ENCODE measurements at places on chromosomes 1 and 21.

GRCh38 chr1:51063121-51063520, 38.9 kb upstream of the C1orf185 start:
- no peak for DNase-seq

DNA sequence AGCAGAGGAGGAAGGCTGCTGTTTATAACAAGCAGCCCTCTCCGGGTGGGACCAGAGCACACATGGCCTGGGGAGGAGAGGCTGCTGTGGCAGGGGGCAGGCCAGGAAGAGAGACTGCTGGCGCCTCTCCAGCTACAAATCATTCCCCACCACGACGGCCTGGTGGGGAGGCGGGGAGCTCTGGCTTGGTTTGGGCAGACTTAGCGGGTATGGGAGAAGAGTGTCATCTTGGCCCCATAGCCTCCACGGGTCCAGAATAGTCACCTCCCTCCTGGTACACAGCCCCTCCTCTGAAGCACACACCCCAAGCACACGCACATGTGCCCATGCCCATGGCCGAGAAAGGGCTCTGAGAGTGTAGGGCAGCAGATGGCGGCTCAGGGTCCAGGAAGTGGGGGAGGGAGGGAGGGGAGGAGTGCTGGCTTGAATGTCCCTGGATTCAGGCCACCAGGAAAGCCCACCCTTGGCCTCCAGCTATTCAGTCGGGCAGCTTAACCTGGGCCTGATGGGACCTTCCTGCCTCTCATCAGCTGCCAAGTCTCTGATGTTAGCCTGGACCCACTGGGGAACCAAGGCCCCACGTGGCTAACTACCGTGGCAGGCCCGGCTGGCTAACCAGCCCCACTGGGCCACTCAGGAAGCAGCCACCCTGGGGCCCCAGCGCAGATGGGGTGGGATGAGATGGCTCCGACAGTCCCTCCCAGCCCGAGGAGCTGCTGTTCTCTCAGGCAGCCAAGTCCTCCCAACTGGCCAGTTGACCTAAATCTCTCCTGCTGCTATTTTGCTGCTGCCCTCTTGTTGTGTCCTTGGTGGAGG, 10.9 kb downstream of the LRP8 start:
- DNase-seq, result no peak

- DNase-seq, result peak; percentile 12
Observed at GRCh38 chr21:45228171-45228641, 59.5 kb downstream of the POFUT2 start.

GRCh38 chr1:100883963-100884362, 10.7 kb downstream of the EXTL2 start:
- peak; percentile 28 for DNase-seq

DNA sequence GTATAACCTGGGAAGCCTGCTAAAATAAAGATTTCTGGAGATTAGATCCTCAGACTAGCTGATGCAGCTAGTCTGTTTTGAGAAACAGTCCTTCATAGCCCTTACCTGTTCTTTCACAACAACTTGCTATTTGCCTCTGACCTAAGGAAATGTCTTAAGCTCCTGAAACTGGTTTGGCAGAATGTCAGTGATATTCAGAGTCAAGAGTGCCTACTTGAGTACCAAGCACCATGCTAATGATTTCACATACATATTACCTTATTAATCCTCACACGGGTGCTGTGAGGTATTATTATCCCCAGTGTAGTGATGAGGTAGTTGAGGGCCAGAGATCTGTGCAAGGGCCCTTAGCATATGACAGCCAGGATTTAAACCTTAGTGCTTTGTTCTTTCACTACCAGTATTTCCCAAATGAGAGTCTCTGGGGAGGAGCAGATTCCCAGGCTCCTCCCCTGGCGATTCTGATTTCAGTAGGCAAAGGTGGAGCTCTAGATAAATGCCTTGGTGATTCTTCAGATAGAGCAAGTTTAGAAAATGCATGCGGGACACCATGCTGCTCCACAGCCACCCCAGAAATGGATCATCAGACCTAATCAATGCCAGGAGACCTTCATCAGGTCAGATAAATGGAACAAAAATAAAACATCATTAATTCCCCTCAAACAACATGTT, 47.4 kb upstream of the WNT2B start:
- no peak for DNase-seq

- peak; percentile 61 for DNase-seq
Observed at GRCh38 chr1:39919545-39919944, 17.8 kb upstream of the MYCL start.

GRCh38 chr1:18230321-18230720, 122.7 kb downstream of the IGSF21 start:
- no peak for DNase-seq

DNA sequence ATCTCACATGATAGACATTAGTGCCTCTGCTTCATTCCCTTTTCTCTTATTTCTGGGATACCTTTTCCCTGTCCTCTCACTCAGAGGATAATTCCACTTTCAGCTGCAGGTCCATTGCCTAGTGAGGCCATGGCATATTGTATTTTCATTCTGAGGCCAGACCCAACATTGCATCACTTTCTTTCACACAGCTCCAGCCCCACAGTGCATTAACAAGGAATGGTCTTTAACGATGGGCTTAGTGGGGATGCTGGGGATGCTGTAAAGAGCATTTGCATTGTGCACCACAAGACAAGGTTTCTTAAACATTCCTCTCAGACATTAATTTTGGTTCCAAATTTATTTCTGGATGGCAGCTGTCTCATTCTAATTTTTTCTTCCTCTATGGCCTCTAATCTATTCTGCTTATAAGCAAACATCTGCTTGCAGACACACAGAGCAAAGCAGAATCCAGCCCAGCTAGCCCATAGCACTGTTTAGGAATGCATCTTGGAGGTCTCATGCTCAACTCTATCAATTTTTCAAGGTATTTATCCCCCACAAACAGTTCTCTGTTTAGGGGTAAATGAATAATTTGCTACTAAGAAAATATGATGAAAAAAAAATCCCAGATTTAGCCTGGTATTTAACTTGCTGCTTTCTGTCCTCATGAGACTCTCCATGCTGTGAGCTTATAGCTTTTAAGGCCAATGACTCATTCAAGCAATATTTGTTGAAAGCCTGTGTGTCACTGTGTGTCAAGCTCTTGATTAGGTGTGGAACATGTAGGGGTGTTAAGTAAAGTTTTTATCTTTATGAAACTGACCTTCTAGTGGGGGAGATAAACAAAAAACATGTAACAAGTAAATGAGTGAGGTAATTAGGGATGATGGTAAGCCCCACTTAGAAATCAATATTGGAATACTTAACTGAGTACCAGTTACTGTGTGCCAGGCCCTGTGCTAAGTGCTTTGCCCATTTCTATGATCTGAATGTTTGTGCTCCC, 44.5 kb upstream of the CCDC190 start:
- peak; percentile 7 for DNase-seq

GRCh38 chr1:4404854-4405590, 249.4 kb upstream of the AJAP1 start:
- no peak for DNase-seq

DNA sequence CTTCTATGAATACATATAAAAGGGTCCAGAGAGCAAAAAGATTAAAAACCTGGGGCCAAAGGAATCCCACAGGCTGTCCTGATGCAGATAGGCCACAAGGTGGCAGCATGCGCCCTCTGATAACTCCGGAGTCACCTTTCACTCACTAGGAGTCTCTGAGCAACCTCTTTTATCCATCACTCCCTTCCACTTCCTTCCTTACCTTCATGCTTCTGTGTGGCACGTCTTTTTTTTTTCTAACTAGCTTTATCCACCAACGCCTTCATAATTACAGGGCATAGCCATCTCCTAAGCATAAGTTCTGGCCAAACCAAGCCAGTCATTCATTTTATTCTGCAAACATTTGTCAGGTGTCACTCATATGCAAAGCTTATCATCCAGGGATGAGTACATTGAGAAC, 3.9 kb upstream of the PGLYRP4 start:
- DNase-seq, result peak; percentile 52

DNA sequence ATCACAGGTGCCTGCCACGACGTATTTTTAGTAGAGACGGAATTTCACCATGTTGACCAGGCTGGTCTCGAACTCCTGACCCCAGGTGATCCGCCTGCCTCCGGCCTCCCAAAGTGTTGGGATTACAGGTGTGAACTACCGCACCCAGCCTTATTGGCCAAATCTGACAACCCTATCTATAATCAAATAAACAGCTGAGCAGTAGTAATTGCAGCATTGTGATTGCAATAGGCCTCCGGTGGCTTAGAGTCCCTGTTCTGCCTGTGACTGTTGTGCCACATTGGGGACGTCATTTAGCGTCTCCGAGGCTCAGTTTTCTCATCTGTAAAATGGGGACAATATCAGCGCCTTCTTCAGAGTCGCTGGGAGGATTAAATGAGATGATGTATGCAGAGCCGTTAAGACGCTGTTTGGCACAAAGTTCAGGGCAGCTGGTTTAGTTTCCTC, 569 bp upstream of the CAPN2 start:
- no peak for DNase-seq

DNA sequence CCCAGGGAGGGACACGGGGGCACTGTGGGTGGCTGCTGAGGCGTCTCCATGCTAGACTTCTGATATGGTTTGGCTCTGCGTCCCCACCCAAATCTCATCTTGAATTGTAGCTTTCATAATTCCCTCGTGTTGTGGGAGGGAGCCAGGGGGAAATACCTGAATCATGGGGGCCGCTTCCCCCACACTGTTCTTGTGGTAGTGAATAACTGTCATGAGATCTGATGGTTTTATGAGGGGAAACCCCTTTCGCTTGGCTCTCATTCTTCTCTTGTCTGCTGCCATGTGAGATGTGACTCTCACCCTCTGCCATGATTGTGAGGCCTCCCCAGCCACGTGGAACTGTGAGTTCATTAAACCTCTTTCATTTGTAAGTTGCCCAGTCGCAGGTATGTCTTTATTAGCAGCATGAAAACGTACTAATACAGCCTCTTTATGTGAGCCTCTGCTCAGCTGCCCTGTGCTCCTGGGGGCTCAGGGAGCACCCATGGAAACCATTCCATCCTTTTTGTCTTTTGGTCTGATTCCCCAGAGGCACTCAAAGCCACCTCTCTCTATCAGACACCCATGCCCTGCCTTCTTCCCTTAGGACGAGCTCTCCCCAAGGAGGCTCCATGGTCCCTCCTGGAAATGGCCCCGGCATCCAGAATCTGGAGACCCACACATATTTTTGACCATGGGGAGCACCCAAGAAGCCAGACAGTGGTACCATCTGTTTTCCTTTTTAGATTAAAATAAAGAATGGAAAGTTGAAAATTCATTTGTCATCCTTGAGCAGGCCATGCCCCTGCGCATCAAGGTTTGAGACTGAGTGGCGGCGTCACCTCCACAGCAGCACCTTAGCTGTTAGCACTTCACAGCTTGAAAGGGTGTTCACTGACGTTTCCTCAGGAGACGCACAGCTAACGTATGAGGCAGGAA, 65.9 kb upstream of the FAM20B start:
- DNase-seq, result no peak

- DNase-seq, result no peak
Observed at GRCh38 chr1:202164271-202165037, 4.1 kb upstream of the PTPN7 start.

DNA sequence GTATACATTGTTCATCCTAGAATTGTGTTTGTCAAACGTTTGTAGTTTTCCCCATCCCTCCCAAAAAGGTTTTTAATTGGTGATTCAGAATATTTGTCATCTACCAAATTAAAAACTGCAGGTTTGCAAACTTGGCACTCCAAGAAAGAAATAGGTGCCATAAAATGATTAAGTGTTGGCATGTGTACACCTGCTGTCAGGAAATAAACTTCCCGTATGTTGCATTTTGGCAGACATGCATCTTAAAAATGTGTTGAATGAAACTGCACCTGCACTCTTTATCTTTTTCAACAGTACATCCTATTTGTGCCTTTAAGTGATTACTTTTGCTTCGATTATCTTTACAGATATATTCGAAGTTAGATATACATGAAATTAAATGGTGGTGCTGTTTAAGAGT, 7.3 kb downstream of the B3GALT2 start:
- no peak for DNase-seq

- DNase-seq, result no peak
Observed at GRCh38 chr1:121417325-121417923, 232.6 kb downstream of the SRGAP2C start.

DNA sequence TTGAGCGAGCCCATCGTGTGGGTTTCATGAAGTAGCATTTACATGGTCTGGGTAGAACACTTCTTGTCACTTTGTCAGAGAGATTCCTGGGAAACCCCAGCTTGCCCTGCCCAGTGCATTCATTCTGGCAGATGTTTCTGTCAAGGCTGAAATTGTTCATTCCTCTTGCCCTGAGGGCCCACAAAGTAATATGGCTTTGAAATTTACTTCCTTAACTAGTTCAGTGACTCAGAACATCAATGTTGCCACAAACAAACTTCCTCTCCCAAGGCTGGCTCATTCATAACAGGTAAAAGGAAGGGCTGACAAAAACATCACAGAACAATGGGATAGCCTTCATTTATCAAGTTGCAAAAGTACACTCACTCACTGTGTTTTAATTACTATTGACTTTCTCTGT, 5.0 kb upstream of the KIAA0040 start:
- DNase-seq, result no peak

- DNase-seq, result no peak
Observed at GRCh38 chr1:83516369-83516768, 482.6 kb downstream of the TTLL7 start.

GRCh38 chr1:27057389-27057788, 44.7 kb upstream of the TENT5B start:
- no peak for DNase-seq

- no peak for DNase-seq
Observed at GRCh38 chr1:26020941-26021646, 481 bp upstream of the EXTL1 start.

- DNase-seq, result no peak
Observed at GRCh38 chr21:30216041-30216723, at the start of gene CLDN8. Gene CLDN8 (minus strand): TSS chr21:30216097. CDS start chr21:30215925, 172 bp downstream.

DNA sequence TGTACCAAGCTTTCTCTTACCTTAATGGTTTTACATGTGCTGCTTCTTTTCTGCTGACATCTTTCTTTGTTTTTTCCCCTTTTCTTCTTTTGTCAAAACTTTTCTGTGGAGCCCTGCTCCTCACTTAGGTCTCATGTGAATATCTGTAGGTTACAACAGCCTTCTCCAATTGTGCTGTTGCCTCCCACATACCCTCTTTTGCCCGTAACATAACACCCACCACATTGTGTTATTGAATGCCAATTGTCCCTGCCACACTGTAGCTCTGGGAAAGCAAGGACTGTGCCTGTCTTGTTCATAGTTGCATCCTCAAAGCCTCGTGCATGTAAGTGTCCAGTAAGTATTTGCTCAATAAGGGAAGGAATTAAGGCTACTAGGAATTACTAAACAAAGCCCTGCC, 46.3 kb upstream of the AKT3 start:
- no peak for DNase-seq

DNA sequence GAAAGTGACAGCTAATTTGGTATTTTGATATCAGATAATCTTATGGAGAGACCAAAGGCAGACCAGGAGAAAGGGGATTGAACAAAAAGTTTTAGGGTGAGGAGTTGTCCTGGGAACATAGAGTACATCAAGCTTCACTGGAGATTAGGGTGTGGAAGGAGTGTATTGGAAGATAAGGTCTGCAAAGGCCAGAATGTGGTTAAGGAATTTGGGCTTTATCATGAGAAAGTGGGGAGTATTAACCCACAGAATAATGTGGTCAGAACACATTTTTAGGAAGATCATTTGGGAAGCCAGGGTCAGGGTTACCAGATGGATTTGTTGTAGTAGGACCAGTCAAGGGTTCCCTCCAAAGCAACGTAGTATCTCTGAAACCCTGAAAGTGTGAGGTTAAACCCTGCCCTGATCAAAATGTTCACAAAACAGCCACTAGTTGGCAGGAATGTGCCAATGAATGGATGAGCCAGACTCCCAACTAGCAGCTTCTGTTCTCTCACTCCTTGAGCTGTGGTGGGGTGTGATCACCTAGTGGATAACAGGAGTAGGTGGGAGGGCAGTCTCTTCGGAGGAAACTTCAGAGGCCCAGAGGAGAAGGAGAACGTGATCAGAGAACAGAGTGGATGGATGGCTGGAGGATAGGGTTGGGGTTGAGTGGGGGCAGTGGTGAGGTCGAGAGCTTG, 35.8 kb downstream of the SLC2A1 start:
- DNase-seq, result peak; percentile 77

Data from HepG2 (cell line).